Erythroblast (primary cell): ENCODE measurements at places on chromosomes 4 and X.

DNA sequence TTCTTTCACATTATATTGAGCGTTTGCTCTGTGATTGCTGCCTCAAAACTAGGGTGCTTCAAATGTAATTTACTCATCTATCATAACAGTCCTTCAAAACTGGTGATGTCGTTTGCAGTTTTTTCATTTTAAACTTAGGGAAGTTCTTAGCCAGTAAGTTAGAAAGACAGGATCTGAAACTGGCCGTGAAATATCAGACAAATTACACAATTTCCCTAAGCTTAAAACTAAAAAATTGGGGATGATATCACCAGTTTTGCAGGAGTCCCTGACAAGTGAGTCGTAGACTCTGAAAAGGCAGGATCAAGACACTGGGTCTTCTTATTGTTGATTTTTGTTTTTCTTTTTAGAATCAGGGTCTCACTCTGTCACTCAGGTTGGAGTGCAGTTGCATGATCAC, 44.8 kb downstream of the MOB1B start:
- DNase-seq: no peak

DNA sequence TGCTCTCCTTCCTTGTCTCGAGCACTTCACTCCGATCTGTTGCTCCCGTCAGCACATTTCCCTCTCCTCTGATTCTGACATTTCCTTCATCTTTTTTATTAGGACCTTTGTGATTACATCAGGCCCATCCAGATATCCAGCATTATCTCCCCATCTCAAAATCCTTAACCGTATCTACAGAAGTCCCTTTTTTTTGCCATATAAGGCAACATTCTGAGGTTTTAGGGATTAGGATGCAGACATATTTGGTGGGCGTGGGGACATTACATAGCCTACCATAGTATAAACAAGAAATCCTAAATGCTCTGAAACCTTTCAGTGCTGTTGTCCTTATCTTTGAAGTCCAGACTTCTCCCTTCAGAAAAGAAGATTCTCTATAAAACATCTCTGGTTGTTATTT, 505.0 kb upstream of the PITX2 start:
- no peak for DNase-seq

DNA sequence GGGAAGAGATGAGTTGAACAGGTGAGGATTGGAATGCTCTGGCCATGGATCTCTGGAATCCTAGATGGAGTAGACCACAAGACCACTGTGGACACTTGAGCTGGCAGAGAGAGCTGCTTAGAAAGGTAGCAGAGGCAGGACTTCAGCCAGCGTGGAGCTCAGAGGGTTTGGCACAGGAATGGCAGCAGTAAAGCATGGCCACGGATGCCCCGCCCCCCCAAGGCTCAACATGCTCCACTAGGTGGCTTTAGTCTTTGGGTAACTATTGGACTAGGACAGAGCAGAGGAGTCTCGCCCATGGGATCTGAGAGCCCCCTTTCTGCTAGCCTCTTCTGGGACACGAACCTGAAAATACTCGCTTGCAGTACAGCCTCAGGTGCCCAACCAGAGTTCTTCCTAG, 150.1 kb upstream of the NEIL3 start:
- no peak for DNase-seq

GRCh38 chr4:12579172-12579571, 905.0 kb downstream of the RAB28 start:
- DNase-seq: no peak

GRCh38 chrX:49139713-49140112, 16.2 kb upstream of the GPKOW start:
- DNase-seq: peak; percentile 54

DNA sequence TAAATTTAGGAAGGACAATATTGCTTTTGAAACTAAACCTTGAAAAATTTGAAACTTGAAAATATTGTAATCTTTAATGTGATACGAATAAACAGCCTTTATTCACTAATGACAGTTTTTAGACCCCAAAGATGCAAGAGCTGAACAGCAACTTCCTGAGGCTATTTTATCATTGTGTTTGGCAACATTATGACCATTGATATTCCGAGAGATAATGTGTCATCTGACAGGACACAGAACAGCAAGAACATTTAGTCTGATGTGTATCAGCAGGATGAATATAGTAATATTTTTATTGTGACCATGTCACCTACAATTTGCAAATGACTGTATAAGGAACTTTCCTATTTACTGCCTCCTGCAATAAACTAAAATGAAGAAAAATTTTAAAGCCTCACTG, 316.0 kb downstream of the ADAM29 start:
- DNase-seq: no peak

- DNase-seq: no peak
Measured at GRCh38 chr4:24824720-24825119, 29.3 kb downstream of the SOD3 start.

GRCh38 chr4:149136951-149137620, 678.6 kb downstream of the IQCM start:
- no peak for DNase-seq

DNA sequence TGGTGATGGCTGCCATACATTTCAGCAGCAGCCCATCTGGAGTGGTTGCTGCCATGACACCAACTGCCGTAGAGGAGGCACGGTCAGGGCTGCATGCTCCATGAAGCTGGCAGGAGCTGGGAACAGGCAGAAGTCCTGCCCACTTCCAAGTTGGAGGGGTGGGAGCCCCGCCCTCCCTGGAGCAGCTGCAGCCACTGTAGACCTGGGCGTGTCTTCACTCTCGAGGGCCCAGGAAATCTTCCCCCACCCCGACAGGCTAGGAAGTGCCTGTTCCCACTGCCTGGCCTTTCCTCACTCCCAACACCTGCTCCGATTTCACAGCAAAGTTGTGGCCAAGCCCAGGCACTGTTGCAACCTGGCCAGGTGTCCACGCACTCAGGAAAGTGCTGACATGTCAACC, 42.3 kb downstream of the NALF2 start:
- DNase-seq: no peak

- no peak for DNase-seq
Measured at GRCh38 chrX:108875548-108875947, 139.2 kb upstream of the IRS4 start.

- DNase-seq: no peak
Measured at GRCh38 chr4:76720121-76720520, 177.8 kb downstream of the SOWAHB start.

GRCh38 chr4:158799013-158799770, 30.4 kb downstream of the FNIP2 start:
- no peak for DNase-seq

- no peak for DNase-seq
Measured at GRCh38 chrX:68998716-68999115, 166.5 kb downstream of the PJA1 start.

GRCh38 chrX:84735025-84735424, 232.8 kb upstream of the HDX start:
- DNase-seq: no peak

DNA sequence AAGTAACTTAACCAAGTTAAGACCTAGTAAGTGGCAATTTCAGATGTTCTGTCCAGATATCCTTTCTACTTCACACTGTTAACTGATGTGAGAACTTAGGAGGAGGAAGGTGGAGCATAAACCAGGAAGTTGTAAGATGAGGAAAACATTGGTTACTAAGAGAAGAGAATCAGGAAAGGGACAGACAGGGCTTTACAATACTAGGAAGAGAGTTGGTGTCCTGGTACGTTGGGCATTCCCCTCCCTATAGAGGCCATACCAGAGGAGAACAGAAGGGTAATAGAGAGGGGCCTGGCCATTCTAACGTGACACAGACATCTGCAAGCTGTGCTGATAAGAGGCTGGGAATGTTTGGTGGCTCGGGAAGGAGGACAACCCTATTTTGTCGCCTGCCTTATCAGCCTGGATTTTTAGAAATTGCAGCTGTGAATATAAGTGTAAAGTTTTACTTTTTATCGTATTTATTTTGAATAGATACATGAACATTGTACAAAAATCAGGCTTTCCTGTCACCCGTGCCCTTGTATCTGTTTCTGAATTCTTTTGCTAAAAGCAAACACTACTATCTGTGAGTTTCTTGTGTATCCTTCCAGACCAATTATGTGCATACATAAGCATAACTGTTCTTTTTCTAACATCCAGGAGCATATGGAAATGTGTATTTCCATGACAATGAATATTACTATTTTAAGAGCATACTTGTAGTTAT, 53.5 kb upstream of the HPRT1 start:
- peak; percentile 61 for DNase-seq

GRCh38 chr4:15144249-15144966, 142.1 kb downstream of the CPEB2 start:
- DNase-seq: no peak

DNA sequence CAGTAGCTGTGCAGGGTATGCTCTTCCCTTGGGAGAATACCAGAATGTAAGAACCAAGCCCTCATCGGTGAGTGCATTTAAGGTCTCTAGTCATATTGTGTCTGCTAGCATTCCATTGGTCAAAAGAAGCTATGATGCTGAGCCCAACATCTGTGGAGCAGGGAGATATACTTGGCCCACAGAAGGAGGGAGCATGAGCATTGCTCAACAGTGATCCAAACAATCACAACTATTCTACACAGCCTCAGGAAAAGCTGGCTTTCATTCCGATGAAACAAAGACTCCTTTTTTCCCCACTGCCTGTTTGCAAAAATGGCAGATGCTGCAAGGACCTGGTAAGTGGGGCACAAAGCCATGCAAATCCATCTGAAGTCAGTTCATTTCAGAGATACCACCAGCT, 80.6 kb upstream of the DHX15 start:
- no peak for DNase-seq

DNA sequence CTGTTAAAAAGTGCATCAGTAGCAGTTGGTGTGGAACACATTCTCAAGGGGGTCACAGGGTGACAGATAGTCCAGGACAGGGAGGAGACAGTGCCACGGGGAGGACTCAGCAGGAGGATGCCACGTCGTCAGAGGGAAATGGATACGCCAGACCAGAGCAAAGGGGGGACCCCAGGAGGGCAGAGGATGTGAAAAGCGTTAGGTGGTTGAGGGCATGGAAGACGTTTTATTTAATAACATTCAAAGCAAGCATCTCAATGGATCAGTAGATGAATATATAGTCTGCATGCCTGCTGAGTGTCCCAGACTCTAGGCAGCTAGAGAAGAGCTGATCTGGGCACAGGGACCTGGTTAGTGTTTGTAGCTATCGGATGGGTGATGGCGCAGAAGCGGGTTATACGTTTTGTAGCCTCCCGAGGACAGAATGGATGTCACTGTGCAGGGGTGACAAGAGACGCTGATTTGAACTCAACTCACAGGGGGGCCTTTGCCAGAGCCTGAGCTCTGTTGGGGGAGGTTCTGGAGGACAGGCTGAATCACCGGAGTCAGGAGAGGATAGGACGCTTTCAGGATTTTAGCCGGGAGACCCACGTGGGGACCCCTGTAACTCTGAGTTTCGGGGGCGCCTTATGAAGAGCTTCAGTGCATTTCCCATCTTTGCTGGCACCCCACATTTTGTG, 81.3 kb downstream of the STOX2 start:
- DNase-seq: no peak

DNA sequence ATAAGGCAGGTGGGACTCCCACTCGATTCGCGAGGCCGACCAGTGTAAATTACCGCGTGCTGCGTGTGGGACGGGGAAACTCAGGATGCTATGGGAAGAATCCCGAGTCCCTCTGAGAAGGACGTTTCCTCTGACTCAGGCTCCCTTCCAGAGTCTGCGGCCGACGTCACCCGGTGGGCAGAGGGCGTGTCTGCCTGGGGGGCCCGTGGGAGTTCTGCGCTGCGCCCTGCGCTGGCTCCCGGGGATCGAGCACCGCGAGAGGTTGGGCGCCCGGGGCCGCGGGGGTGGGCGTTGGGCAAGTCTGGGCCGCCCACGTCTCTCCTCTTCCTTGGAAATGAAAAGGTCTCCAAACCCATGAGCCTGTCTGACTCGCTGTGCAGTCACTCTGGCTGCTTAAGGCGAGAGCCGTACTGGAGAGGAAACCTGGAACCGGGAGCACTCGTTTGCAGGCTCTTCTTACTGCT, 568 bp downstream of the NIPAL1 start:
- peak; percentile 23 for DNase-seq

DNA sequence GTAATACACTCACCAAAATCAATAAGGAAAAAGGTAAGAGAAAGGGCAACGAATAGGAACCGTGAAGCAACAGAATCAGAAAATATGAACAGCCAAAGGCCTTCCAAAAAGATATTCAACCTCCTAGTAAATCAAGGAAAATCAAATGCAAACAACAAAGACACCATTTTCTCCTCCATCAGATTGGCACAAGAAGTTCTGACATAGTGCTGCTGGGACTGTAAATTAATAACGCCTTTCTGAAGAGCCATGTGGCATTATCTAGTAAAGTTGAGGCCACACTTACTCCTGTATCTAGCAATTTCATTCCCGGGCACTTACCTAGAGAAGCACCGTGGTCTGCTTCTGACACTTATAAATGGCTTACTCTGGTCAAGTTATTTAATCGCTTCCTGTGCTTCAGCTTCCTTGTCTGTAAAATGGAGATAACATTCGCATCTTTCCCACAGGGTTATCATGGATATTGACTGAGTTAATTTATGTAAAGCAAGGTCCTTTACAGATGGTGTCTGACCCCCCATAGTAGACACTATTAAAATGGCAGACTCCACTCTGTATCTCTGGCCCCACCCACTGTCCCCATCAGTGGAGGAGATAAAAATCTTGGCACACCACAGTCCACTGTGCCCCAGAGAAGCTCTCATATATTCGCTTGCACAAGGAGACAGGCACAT, 20.5 kb upstream of the ENPP6 start:
- DNase-seq: peak; percentile 11

- no peak for DNase-seq
Measured at GRCh38 chrX:53260836-53261235, 20.5 kb downstream of the IQSEC2 start.

DNA sequence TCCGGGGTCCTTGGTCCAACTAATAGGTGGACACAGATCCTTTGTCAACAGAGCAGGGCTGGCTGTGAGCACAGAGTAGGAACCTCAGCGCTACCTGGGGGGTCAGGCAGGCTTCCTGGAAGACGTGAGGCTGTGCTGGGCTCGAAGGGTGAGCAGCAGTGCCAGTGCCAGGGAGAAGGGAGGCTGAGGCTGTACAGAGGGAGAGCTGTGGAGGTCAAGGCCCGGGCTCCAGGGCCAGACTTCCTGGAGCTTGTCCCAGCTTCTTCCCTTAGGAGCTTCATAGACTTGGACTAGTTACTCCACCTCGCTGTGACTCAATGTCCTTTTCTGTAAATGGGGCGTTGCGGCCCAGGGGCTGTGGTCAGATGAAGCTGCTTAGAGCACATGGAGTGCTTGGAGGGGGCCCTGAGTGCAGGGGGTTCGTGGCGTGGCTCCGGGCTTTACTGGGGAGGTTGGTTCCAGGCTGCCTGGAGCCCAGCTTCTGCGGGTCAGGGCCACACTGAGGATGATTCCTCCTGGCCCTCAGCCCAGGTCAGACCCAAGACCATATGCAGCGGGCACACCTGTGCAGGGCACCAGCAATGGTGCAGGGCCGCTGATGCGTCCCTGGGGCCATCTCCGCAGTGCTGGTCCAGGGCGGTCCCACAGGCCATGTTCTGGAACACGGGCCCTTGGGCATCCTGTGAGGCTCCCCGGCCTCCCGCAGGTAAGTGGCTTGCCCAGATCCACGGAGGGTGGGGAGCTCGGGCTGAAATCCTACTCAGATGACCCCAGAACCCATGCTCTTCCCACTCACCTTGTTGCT, 98.1 kb downstream of the DCTD start:
- DNase-seq: no peak

GRCh38 chr4:99207911-99208718, 10.9 kb downstream of the ADH6 start:
- DNase-seq: no peak

GRCh38 chr4:99504804-99505502, 5.9 kb upstream of the C4orf17 start:
- DNase-seq: no peak

GRCh38 chrX:153885208-153885787, 675 bp downstream of the L1CAM start:
- no peak for DNase-seq
